Left lobe of liver (tissue), 2 donors: ENCODE measurements at places on chromosomes 11 and 22.

GRCh38 chr11:22234743-22235142, 41.9 kb downstream of the ANO5 start:
- no peak for DNase-seq

DNA sequence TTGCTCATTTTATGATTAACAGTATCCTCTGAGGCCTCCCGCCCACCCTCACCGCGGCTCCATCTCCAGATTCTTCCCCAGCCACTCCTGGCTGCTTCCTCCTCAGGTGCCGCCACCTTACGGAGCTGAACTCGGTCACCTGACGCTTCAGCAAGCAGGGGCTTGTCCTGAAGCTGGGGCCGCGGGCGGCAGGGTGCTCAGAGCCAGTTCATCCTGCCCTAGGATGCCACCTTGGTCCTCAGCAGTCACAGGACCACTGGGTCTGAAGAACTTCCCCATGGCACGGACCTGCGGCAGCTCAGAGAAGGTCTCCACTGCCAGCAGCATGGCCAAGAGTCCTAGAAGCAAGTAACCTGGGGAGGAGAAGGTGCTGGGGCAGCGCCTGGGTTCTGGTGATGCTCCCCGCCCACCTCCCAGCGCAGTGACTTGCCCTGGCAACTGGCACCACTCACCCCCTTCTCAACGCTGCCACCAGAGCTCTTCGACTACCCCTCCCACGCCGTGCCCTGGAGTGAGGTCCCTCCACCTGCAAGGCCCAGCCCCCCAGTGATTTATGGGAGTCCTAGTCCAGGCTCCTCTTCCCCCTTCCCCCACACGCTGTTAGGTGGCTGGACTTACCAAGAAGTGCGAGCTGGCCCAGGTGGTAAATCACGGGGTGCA, 2.6 kb downstream of the KCNK7 start:
- no peak for DNase-seq

- no peak for DNase-seq
Measured at GRCh38 chr22:36284171-36284571, 31.2 kb downstream of the APOL1 start.

- no peak for DNase-seq
Measured at GRCh38 chr22:38016182-38017151, 32.1 kb upstream of the SOX10 start.

- DNase-seq, result no peak
Measured at GRCh38 chr11:10319702-10320558, 15.1 kb downstream of the ADM start.

DNA sequence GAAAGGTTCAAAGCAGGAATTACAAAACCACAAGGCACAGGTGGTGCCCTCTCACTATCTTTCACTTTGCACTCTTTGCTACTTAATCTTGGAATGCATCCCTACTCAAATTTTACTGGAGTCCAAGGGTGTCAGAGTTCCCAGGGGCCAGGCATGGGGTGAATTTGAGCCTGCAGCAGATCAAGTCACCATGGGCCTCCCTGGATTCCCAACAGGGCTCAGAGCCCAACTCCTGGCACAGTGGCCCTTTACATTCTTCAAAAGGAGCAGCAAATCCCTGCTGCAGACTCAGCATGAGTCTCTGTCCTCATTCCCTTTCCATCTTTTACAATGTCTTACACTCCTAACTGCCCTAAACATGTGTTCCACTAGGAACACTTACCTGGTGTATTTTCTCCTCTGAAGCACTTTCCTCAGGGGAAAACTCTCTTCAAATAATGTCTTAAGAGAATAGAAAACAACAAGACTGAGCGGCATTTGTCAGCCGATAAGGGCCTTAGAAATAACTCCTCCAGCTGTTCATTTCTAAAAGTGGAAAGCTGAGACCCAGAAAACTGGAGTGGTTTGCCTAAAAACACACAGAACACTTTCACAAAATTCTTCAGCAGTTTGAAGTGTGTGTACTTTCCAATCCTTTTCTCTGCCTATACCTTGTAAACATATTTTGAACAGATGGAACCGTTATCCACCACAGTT, 596.0 kb downstream of the INSC start:
- no peak for DNase-seq

DNA sequence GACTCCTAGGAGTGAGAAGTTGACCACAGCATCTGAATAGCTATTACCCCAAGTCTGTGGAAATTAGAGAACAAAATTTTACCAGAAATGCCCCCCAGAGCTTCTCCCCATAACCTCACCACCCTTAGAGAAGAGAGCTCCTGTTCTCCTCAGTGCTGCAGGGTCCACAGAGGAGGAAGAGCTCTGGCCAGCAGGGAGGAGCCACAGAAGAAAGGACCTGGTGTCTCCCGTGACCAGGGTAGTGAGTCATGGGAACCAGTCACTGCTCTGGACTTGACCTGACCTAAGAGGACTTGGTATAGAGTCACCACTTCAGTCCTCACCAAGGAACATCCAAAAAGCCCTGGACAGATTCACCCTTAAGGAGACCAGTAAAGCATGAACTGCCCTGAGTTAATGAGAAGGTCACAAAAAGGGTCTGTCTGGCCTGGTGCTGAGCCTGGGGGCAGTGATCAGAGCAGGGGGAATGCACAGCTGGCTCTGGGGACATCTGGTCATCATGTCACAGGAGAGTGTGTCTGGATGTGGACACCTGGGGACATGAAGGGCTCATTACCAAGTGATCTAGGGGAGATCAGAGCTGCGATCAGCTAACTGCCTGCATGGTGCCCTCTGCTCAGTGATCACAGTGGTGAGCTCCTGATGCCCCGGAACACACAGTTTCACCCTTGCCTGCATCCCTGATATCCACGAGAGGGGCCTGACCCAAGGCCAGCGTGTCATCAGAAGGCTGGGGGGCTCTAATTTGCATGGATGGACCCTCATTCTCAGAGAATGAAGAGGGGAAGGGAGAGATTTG, 103.3 kb upstream of the TOP3B start:
- no peak for DNase-seq

DNA sequence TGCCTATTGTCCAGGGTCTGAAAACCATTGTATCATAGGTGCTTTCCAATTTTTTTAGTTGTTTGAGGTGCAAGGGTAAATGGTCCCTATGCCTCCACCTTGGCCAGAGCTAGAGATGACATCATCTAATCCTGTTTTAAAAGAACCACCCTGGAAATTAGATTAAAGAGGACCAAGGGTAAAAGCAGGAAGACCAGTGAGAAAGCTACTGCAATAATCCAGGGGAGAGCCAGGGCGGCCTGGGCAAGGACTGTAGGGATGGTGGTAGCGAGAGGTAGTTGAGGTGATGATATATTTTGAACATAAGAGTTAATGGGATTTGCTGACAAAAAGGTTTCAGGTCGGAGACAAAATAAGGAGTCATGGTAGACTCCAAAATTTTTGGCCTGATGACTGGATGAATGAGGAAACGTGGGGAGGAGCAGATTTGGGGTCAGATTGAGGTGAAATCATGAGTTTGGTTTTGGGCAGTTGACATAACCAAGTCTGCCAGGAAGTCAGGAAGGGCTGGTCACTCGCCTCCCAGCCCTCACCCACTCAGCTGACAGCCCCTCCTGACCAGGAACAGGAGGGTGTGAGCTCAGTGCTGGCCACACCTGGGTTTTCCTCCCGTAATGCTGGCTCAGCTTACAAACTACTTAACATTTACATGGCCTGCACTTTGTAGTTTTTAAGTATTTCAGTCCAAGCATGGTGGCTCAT, 23.0 kb downstream of the SCN4B start:
- no peak for DNase-seq

DNA sequence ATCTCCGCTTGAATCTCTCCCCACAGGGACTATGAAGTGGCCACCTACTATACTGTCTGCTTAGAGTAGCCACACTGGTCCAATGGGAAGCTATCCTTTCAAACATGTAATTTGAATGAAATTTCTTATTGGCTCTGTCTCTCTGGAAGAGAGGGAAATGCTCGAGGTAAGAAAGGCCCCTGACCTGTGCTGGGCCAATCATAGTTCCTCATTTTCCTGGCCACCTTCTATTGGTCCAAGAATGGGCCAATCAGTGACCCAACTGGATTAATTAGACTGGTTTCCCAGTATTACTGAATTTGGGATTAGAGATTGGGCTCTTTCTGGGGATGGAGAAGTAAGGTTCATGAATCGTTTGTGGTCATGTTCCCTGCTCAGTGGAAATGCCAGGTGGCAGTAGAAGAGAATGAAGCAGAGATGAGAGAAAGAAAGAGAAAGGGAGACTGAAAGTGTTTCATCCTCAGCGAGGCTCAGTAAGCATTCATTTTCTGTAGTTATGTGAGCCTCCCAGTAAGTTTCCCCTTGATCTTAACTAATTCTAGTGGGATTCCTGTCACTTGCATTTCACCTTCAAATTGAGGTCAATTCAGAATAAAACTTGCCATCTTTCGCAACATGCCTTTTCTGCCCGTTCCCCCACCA, 8.4 kb upstream of the MMP20 start:
- no peak for DNase-seq

DNA sequence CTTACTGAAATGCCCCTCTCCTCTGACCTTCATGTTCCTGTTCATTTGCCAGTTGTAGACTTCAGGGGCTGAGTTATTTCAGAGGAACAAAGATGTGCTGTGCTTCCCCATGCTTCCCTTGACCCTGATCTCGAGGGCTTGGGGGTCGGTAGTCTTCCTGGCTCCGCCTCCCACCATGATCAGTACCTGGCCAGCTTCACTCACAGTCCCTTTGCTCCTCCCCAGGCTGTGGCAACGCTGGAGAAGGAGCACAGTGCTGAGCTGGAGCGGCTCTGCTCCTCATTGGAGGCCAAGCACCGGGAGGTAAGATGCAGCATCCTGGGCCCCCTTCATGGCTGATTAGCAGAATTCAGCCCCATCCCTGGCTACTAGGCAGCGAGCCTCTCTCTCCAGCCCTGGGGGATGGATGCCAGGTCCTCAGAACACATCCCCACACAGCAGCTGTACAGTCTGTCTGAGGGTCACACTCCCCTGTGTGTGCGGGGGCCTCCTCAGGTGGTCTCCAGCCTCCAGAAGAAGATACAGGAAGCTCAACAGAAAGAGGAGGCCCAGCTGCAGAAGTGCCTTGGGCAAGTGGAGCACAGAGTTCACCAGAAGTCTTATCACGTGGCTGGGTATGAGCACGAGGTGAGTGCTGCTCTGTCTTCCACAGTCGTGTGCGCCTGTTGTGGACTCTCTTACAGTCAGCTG, 64.5 kb downstream of the CEP164 start:
- no peak for DNase-seq

- DNase-seq, result no peak
Measured at GRCh38 chr11:70240337-70240736, 30.2 kb upstream of the PPFIA1 start.

DNA sequence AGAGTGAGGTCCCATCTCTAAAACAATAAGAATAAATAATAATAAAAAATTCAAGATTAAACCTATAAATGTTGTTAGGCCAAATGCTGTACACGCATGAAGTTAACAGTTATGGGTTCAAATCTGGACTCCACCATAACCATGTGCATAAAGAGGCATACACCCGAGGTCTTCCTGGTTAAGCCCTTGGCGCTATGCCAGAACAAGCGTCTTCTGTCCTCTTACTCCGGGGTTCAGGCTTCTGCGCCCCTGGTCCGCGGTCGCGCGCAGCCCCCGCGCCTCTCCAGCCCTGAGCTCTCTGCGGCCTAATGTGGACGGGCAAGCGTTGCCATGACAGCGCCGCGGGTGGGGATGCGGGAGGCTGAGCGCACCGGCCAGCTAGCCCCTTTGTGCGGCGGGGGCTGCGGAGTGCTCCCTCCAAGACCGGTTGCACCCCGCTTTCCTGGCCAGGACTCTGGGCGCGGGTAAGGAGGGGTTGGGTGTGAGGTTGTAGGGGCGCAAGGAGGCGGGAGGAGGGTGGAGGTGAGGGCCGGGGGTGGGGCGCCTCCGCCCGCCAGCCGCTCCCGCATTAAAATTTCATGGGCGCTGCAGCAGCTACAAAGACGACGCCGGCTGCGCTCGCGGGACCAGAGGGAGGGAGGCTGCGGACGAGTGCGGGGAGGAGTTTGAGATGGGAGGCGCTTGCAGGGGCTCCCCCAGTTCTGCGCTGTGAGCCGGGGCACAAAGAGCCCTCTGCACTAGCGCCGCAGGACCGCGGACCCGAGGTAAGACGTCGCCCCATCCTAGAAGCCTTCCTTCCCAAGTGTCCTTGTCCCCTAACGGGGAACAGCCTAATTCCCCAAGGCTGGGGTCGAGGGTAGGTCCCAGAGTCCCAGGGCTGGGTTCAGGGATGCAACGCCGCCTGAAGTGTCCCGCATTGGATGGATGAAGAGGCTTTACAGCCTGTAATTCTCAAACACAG, at the start of gene MIAT:
MIAT (plus strand) TSS at position 698 of the 961 bp plus-strand sequence.
- no peak for DNase-seq

DNA sequence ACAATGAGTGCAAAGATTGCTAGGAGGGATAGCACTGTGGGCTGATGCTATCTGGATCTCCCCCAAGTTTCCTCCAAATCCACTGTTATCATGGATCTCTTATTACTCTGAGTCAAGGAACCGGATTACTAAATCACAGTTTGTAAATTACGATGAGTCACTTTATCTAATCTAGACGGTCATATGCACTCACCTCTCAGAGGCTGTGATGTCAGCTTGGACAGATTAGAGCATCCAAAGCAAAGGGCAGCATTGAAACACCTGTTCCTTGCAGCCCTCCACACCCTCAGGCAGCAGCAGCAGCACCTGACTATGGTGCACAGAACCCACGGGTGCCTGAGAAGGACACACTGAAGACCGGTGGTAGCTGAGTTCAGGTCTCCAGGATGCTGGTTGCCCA, 14.0 kb upstream of the POU2AF1 start:
- DNase-seq, result no peak

- DNase-seq, result no peak
Measured at GRCh38 chr11:30758012-30758411, 171.9 kb upstream of the MPPED2 start.

DNA sequence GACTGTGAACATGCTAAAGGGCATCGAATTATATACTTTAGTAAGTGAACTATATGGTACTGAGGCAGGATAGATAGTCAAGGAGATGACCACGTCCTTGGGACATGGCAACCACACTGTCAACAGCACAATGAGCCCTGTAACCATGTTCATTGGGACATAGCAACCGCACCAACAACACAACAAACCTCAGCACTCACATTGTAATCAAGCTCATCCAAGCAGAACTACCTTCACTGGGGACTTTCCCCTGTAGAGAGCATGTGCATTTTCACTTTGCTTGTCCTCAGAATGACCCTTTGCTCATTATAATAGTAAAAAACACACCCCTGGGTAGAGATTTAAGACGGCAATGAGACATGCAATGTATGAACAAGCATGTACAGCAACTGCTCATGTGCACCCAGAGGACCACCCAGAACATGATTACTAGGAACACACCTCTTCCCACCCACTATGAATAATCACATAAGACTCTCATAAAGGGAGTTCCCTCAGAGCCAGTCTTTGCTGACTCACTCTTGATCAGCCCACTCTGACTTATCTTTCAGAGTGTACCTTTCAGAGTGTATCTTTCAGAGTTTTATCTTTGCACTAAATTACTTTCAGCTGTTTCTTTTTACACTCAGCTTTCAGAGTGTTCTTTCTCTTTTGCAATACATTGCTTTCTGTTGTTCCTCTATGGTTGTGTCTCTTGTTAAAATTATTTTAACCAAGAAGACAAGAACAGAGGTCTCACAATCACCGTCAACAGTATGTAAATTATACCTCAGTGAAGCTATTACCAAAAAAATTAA, 4.1 kb upstream of the PLAAT2 start:
- no peak for DNase-seq
